Activated CD4-positive, alpha-beta T cell treated with anti-CD3 and anti-CD28 coated beads, Interleukin-2, amount 10 ng/mL, durations not matched to agents 24 days and 14 days (primary cell): ENCODE measurements at places on chromosomes 3 and 15. TPM values are rescaled to one million over a fixed set of nuclear protein-coding genes. Genes with fewer than 3 reads are reported as not detected.

Gene NR2F2
- not detected in 2 replicates for total RNA-seq

Gene TNFSF10
- total RNA-seq, result 71.5 and 77.5 TPM in 2 replicates

Gene CLDN18
- not detected in 2 replicates for total RNA-seq

Gene FOXL2NB
- not detected in 2 replicates for total RNA-seq

Gene EPB42
- total RNA-seq, result not detected in 2 replicates

Gene RPP25
- total RNA-seq, result 13.1 and 13.9 TPM in 2 replicates

Gene RETNLB
- total RNA-seq, result not detected in 2 replicates

Gene WDR49
- total RNA-seq, result 0.09 and 0.12 TPM in 2 replicates

Gene ANKRD28
- 38.1 and 38.7 TPM in 2 replicates for total RNA-seq

Gene MAP6D1
- 1.4 and 2.1 TPM in 2 replicates for total RNA-seq

Gene TEX55
- total RNA-seq, result not detected in 2 replicates

Gene DPPA2
- not detected in 2 replicates for total RNA-seq

Gene GP5
- 0.12 and 0.26 TPM in 2 replicates for total RNA-seq

Gene FBN1
- 0.64 and 1.0 TPM in 2 replicates for total RNA-seq

Gene RAB43
- 42.5 and 44.3 TPM in 2 replicates for total RNA-seq

Gene LRRC34
- total RNA-seq, result 4.7 and 5.8 TPM in 2 replicates

Gene TBCCD1
- 20.9 and 21.4 TPM in 2 replicates for total RNA-seq

Gene GPR87
- total RNA-seq, result 1.0 and 1.4 TPM in 2 replicates

Gene NUP210
- total RNA-seq, result 164 and 169 TPM in 2 replicates

Gene MORC1
- not detected in 2 replicates for total RNA-seq

Gene IQCF5
- total RNA-seq, result not detected in 2 replicates

Gene TOPBP1
- total RNA-seq, result 92.6 and 97.9 TPM in 2 replicates

Gene VEPH1
- total RNA-seq, result not detected in 2 replicates

Gene MRAS
- total RNA-seq, result 0.07 TPM in 1 of 2 replicates, not detected in the other

Gene VGLL3
- not detected in 2 replicates for total RNA-seq

Gene LMAN1L
- total RNA-seq, result 0.33 and 0.36 TPM in 2 replicates

Gene AMT
- total RNA-seq, result 2.6 and 3.7 TPM in 2 replicates

Gene ZBED2
- 587 and 596 TPM in 2 replicates for total RNA-seq

Gene SEMA3G
- total RNA-seq, result 0.05 and 0.21 TPM in 2 replicates

Gene PARP14
- 64.6 and 65.6 TPM in 2 replicates for total RNA-seq

Gene INSYN1
- not detected in 2 replicates for total RNA-seq

Gene MRPS11
- 68.7 and 72.6 TPM in 2 replicates for total RNA-seq

Gene PLCH1
- total RNA-seq, result 0.38 TPM in 1 of 2 replicates, not detected in the other

Gene CNTN6
- total RNA-seq, result not detected in 2 replicates

Gene COL6A6
- not detected in 2 replicates for total RNA-seq

Gene DUOXA2
- total RNA-seq, result not detected in 2 replicates

Gene GOLGA8H
- 0.12 TPM in 1 of 2 replicates, not detected in the other for total RNA-seq

Gene TMEM207
- not detected in 2 replicates for total RNA-seq

Gene LEKR1
- total RNA-seq, result 0.14 and 0.24 TPM in 2 replicates

Gene ZNF502
- total RNA-seq, result 0.47 and 0.82 TPM in 2 replicates

Gene NT5DC2
- total RNA-seq, result 75.6 and 76.9 TPM in 2 replicates

Gene DPH3
- 27.6 and 30.1 TPM in 2 replicates for total RNA-seq

Gene ENTPD3
- not detected in 2 replicates for total RNA-seq
